ENCODE measurements at places on chromosomes 6 and 20. TPM values are rescaled to one million over a fixed set of nuclear protein-coding genes. Genes with fewer than 3 reads are reported as not detected.
A peak's percentile ranks its signal among the peaks of the same experiment; 100 is the strongest.

LHFPL5 gene
- total RNA-seq, result 0.10 TPM

LY6G6D gene
- total RNA-seq, result not detected

TRIM31 gene
- not detected for total RNA-seq

PLAGL2 gene
- total RNA-seq, result 21.5 TPM

TCFL5 gene
- 19.9 TPM for total RNA-seq

DNA sequence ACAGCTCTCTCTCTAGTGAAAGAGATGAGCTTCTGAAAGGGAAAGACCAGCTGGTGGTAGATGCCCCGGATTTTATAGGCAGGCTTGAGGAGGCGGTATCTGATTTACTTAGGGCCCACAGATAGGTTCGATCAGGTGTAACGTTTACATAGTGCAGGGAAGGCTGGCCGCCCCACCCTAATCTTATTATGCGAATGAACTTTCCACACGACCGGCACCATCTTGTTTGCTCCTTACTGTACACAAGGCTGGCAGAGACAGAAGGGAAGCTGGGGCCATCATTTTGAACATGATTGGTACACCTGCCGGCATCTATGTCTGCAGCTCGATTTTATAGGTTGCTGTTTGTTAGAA, 212.0 kb upstream of the JARID2 start:
- DNase-seq, result no peak

- DNase-seq, result no peak
Measured at GRCh38 chr6:139605350-139605749, 230.9 kb upstream of the CITED2 start.

GRCh38 chr6:53623497-53623896, 42.1 kb downstream of the KLHL31 start:
- DNase-seq, result peak; percentile 21

- no peak for DNase-seq
Measured at GRCh38 chr6:105911106-105911629, 175.0 kb upstream of the PRDM1 start.

- DNase-seq, result no peak
Measured at GRCh38 chr6:31157513-31158139, at the start of gene CCHCR1. TSS of gene CCHCR1 (minus strand) at chr6:31157802. CDS start at chr6:31157600, 202 bp downstream.
